IPS-NIHi11 (cell line): ENCODE measurements at places on chromosomes 5 and 9.

GRCh38 chr5:17730421-17730820, 96.2 kb downstream of the TAF11L14 start:
- DNase-seq: no peak

- no peak for DNase-seq
Measured at GRCh38 chr5:570446-570845, 41.7 kb upstream of the CEP72 start.

DNA sequence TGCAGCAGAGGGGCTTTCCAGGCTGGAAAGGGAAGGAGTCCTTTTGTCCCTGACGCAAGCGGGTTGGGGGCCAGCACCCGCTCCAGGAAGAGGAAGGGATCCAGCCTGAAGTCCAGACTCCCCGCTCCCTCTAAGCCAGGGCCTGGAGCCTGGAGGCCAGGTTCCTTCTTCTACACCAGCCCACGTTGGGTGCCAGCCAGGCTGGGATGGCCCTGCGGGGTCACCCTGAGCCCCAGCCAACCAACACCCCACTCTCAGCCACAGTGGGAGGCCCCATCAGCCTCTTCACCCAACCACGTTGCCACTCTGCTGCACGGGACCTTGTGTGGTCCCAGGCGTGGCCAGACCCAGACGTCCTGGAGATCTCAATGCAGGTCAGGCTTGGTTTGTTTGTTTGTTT, 970 bp upstream of the FUT7 start:
- no peak for DNase-seq

- no peak for DNase-seq
Measured at GRCh38 chr5:121408778-121409177, 442.9 kb upstream of the FTMT start.

DNA sequence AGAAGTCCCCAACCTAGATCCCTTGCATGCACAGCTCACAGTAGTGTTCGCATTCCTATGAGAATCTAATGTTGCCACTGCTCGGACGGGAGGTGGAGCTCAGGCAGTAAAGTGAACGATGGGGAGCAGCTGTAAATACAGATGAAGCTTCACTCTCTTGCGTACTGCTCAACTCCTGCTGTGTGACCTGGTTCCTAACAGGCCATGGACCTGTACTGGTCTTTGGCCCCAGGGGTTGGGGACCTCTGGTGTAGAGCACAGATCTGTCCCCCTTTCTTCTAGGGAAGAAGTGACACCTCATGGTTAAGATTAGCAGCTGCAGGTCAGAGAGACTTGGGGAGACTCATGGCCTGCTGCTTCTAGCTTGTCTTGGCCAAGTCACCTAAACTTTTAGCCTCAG, 7.1 kb downstream of the ARHGEF28 start:
- no peak for DNase-seq

- no peak for DNase-seq
Measured at GRCh38 chr9:111300140-111300735, 29.8 kb downstream of the OR2K2 start.

DNA sequence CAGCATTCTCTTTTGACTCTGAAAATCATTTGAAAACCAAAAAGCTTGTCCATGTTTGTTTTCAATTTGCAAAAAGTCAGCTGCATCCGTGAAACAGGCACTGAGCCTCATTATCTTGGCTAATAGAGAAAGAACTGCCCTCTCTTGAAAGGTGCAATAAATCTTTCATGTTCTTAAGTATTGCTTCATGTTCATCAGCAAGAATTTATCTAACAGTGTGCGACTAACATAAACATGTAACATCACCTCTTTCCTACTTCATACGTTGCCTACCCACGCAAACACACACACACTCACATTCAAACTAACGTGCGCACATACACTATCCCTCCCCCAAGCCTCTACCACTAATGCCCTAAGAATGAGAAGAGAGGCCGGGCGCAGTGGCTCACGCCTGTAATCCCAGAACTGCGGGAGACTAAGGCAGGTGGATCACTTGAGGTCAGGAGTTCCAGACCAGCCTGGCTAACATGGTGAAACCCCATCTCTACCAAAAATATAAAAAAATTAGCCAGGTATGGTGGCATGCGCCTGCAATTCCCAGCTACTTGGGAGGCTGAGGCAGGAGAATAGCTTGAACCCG, 629.7 kb upstream of the ZNF608 start:
- DNase-seq: no peak

GRCh38 chr5:173830421-173830820, 57.7 kb upstream of the CPEB4 start:
- no peak for DNase-seq
